ENCODE measurements at places on chromosomes 12 and 14.

DNA sequence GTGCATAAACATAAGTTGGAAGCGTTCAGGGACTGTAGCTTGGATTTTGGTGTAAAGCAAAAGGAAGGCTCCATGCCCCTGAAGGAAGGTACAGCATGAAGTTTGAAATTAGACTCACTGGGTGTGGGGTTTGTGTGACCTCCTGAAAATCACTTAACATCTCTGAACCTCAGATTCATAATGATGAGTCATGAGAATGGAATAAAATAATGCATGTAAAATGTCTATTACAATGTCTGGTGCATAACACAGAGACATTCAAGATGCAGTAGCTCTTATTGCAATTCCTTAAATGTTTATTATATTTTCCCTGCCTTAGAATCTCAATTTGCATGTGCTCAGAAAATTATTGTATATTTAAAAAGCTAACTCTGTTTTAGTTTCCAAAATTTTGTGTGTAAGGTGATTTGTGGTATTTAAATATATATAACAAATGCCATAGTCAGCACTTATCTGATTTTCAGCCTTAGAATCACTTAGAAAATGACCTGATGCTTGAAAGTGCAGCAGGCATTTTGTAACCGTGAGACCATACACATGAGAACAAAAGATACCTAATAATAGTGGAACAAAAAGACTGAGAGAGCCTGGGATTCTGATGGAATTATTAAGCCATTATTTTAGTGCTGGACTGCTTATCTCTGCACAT lies 66.3 kb downstream of the E2F7 start:
- DNase-seq: no peak

DNA sequence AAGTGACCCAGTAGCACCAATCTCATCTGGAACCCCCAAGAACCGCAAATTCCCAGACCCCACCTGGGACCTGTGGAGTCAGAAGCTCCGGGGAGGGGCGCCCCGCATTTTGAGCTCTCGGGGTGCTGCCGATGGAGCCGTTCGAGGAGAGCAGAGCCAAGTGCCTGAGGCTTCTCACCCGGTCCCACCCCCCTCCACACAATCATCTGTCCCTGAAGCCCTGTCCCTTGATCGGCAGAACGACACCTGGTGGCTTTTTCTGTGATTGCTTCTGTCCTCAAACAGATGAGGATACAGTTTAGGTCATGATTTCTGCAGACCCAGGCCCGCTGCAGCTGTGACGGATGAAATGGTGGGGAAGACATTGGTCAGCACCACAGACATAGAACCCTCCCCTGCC lies 74.7 kb downstream of the NOC4L start:
- peak; percentile 46 for DNase-seq

DNA sequence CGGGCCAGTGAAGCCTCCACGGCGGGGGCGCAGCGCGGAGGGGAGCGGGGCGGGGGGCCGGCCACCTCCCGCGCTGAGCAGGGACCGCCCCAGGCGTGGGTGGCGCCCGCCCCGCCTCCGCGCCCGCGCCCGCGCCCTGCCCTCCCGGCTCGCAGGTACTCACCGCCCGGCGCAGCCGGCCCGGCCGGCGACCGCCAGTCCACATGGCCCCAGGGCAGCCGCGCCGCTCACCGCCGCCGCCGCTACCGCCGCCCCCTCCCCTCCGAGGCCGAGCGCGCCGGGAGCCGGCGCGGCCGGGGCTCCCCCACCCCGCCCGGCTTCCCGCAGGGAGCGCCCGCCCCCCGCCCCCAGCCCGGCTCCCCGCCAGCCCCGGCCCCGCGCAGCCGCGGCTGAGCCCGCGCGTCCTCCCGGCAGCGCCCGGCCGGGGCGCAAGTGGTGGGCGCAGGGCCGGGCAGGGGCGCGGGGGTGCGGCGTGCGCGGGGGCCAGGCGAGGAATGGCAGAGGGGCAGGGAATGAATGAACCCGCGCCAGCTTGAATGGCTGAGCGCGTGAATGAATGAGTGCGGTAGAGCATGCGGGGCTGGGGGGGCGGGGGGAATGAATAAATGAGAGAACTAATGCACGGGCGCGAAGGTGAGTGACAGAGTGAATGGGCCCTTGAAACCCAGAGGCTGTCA lies at the start of gene BEGAIN:
BEGAIN (minus strand) TSS at position 332 of the 677 bp plus-strand sequence; CDS start at position 205, 127 bp downstream.
- no peak for DNase-seq

GRCh38 chr14:53109105-53110041 lies 43.8 kb downstream of the DDHD1 start:
- peak; percentile 55 for DNase-seq

- DNase-seq: no peak
These were observed at the start of gene BDKRB2 for GRCh38 chr14:96204151-96205058. Gene BDKRB2, plus strand, starts transcription at chr14:96204839. Its CDS starts 32,269 bp downstream, at chr14:96237108.

DNA sequence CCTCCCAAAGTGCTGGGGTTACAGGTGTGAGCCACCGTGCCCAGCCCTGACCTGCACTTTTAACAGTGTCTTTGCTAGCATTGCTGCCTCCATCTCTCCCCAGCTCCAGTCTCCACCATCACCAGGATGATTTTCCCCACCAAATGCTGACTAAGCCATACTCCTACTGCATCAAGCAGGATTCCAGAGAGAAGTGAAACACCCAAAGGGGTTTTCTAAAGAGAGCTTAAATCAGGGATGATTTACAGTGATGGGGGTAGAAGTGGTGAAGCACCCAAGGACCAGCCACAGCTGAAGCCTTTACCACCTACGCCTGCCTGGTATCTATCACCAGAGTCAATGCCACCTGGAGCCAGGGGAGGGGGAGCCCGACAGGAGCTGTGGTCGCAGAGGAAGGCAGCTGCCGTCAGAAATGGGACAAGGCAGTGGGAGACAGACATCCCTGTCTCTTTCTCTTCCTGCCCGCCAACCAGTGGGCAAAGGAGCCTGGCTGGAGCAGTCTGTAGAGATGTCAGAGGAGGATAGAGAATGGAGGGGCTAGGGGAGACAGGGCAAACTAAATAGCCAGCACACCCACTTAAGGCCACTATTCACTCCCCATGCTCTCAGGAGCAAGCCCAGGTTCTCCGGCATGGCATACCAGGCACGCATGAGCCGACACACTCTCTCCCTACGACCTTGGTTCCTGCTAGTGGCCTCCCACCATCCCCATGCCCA lies 22.4 kb upstream of the CD9 start:
- no peak for DNase-seq

DNA sequence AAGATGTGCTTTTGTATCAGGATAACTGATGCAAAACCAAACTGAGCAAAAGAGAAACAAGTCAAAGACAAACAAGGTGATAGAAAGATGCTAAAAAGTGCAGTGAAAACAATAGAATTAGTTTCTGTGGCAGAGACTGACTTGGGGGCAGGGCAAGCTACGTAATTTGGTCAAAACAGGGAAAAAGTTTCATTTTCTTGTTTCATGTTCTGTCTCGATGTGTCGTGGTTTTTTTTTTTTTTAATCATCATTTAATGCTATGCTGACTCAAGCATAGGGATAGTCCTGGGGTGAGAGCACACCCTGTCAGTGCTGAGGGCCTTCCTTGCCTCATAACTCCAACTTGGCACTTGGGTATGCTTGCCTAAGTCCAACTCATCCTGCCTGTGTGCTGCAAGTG lies 144.1 kb upstream of the PTPRQ start:
- DNase-seq: no peak

GRCh38 chr14:64465831-64466554 lies 694 bp downstream of the AKAP5 start:
- no peak for DNase-seq

DNA sequence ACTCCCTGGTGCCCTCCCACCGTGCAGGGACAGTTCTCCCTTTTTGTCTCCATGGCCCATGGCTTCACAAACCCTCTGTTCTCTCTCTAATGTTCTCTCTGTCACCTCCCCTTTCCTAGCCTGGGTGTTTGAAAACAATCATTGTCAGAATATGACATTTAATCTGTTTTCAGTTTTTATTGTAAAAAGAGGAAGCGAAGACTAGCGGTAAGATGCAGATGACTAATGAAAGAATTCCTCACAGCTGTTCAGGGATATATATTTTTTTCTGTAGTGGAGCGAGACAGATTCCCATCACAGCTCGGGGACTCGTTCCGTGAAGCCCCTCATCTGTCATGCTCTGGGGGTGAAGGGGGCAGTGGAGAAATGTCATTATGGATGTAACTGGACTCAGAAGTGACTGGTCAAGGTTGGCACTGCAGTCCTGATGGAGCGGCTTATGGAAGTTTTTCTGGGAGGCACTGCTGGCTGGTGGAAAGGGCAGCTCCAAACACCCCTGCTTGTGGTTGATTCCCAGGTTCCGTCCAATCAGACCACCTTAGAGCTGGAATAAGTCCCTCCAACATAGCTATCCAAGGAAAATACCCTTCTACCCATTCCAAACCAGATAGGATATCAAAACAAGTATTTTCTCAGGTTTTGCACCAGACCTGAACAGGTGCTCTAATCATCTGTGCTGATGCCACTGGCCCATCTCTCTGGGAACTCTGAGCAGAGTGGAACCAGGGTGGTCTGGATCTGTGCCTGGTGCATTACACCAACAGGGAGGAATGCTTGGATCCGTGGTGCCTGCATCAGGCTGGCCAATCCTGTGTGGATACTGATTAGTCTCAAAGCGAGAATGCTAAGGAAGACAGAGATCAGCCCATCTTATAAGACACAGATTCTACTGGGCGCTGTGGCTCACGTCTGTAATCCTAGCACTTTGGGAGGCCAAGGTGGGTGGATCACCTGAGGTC lies 84.7 kb downstream of the GPATCH2L start:
- DNase-seq: no peak

DNA sequence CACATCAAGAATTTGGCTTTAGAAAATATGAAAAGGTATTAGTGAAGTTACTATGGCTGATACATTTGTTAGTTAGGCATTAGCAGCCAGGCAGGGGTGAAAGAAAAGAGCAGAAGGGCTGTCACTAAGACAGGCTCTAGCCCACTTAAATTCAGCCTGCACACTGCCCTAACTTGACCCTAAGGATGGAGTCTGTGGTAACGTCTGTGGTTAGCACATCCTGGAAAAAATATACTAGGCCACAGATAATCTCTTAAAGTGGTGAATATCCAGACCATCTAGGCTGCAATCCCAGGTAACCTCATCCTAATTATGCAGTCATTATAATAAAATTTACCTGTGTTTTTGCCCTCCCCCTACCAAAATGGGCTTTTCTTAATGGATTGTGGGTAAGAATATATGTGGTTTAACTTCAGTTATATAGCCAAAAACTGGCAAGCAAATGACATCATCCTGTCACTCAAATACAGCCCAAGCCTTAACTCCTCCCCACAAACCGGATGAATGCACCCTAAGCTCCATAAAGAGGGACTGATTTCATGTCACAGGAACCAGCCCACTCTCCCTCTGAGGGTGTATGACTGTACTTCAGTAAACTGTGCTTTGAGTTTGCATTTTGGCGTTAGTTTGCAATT lies 440.9 kb downstream of the LRFN5 start:
- DNase-seq: no peak

DNA sequence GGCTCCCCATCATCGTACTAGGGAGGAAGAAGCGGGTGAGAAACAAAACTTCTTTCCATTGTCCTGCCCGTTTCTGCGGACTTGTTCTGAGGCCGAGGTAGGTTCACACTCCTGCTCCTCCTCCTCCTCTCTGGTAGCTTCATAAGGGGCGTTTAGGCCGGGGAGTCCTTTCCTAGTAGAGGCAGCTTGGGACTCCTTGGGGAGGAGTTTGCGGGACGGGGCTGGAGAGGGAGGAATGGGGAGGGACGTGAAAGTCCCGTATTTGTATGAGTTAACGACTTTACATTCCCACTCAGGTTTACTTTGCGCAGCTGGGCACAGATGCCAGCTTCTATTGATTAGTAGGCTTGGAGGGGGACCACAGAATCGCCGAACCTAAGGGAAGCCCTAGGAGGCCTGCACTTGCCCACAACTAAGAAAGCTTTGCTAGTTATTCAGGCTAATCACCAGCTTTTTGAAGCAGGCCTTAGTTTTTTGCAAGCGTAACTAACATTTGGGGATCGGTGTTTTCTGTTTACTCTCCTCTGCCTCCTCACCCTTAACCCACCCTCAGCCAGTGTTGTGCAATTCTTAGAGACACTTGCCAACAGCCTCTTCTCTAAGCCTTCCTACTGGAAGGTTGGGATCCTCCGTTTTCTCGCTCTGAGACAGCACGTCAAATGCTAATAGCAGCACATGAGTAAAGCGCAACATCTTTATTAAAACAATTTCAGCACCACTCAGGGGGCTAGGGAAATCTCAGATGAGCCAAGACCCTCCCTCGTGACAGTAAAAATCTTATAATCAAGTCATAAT lies 499 bp downstream of the RNASE4 start:
- no peak for DNase-seq

DNA sequence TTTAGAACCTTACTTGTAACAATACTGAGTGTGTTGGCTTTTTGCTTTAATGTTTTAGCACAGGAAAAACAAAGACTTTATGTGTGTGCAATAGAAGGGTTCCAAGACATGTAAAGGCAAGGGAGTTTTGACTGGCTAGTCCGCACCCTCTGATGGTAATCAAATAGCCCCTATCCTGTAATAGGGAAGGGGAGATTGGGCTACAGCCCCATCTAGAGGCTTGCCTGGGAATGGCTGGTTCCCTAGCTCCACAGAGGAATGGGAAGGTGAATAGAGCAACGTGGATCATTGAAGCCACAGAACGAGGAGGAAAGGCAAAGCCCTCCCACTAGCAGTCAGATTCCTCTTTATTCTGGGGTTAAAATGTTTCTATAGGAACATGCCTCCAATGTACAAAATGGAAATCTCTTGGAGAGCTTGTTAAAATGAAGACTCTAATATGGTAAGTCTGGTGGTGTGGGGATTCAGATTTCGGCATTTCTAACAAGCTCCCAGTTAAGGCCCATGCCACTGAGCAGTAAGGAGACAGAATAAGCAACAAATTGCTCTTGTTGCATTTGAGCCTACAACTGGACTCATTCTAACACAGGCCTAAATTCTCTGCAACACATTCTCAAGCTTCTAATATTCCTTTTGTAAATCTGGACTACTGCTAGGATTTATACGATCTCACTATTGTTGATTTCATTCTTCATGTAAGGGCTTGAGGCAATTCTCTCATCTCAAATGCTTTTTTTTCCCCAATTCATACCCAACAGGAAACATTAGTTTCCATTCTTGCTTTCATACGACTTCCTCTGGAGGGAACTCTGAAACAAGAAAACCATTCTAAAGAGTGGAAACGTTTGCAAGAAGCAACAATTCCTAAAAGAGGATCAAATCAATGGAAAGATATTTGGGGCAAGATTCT lies 57.1 kb downstream of the NIN start:
- DNase-seq: no peak

Data from CD4-positive, alpha-beta T cell treated with Interleukin-15 for 4 hours (primary cell).